ENCODE measurements at places on chromosomes 5 and 9. TPM values are rescaled to one million over a fixed set of nuclear protein-coding genes. Genes with fewer than 3 reads are reported as not detected.

DNA sequence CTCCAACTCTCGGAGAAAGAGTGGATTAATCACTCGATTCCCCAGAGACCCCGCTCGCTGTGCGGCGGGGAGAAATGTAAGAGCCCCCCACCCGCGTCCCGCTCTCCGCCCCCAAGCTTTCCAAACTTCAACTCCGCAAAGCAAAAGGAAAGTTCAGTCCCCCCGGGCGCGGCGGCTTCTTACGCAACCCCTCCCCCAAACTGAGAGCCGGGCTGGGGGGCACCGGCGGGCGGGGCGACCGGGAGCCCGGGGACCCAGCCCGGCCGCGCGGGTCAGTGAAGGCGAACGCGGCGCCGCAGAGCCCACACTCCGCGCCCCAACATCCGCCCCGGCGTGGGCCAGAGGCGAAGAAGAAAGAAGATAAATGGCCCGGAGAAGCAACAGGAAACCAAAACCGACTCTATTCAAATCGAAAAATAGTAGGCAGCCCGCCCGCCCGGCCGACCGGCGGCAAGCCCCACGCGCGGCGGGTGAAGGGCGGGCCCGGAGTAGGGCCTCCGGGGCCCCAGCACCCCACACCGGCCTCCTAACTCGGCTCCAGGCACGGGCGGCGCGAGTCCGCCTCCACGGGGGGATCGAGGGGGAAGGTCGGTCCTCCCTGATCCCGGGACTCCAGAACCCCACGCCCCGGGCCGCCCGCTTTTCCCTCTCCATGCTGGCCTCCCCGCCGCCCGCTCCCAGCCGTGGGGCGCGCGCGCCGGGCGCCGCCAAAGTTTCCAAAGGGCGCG, 720 bp downstream of the NOTCH1 start:
- H3K4me1 ChIP-seq: peaks cover 77% of the 10 kb centered on the region
- peak overlapping the region; percentile 95 for H3K27ac ChIP-seq
- DNase-seq: peak; percentile 53
- peak overlapping the region; percentile 90 for H3K4me3 ChIP-seq
- no peaks in the 10 kb centered on the region for H3K36me3 ChIP-seq
- no peaks in the 10 kb centered on the region for H3K27me3 ChIP-seq

DNA sequence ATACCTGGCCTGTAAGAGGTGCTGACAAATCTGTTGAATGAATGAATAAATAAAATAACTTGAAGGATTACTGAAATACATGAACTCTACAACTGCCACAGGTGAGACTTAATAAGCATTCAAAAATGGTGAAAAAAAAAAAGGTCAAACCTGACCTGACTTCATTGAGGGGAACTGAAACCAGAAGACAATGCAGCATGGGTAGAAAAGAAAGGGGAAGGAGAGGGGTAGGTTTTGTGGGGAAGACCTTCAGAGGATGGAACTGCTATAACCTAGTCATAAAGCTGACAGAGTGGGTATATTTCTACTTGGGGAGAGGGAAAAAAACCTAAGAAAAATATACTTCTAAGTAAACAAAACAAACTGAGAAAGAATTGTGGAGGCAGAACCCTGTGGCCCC, 56.6 kb downstream of the RASEF start:
- no peaks in the 10 kb centered on the region for H3K27me3 ChIP-seq
- H3K36me3 ChIP-seq: no peaks in the 10 kb centered on the region
- no peaks in the 10 kb centered on the region for H3K4me1 ChIP-seq
- no peak overlapping the region for H3K4me3 ChIP-seq
- no peak for DNase-seq

DNA sequence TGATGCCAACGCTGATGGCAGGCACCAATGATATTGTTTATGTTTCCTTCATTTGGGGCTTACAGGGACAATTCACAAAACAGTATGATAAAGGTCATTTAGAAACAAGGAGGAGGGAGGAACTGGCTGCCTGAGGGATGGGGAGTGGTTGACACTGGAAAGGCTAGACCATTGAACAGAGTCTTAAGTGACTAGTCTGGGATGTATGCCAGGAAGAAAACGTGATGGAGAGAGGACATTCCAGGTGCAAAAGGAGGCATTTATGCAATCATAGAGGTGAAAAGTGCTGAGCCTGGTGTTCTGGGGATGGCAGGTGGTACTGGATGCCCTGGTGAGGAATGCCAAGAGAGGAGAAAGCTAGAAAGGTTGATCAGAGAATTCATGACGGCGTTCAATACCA, 153.4 kb downstream of the ZNF462 start:
- no peaks in the 10 kb centered on the region for H3K4me1 ChIP-seq
- H3K36me3 ChIP-seq: no peaks in the 10 kb centered on the region
- no peak overlapping the region for H3K4me3 ChIP-seq
- H3K27me3 ChIP-seq: peaks cover 2% of the 10 kb centered on the region
- no peak overlapping the region for H3K27ac ChIP-seq
- DNase-seq: no peak

DNA sequence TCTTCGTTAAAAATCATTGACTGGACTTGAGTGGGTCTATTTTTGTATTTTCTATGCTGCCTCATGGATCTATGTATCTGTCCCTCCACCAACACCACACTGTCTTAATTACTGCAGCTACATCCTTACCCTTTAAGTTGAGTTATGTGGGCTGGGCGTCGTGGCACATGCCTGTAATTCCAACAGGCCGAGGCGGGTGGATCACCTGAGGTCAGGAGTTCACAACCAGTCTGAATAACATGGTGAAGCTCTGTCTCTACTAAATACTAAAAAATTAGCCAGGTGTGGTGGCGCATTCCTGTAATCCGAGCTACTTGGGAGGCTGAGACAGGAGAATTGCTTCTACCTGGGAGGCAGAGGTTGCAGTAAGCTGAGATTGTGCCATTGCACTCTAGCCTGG, 48.2 kb downstream of the XRCC4 start:
- no peak overlapping the region for H3K4me3 ChIP-seq
- no peaks in the 10 kb centered on the region for H3K36me3 ChIP-seq
- no peaks in the 10 kb centered on the region for H3K27me3 ChIP-seq
- H3K4me1 ChIP-seq: peaks cover 10% of the 10 kb centered on the region
- DNase-seq: no peak
- H3K27ac ChIP-seq: no peak overlapping the region

DNA sequence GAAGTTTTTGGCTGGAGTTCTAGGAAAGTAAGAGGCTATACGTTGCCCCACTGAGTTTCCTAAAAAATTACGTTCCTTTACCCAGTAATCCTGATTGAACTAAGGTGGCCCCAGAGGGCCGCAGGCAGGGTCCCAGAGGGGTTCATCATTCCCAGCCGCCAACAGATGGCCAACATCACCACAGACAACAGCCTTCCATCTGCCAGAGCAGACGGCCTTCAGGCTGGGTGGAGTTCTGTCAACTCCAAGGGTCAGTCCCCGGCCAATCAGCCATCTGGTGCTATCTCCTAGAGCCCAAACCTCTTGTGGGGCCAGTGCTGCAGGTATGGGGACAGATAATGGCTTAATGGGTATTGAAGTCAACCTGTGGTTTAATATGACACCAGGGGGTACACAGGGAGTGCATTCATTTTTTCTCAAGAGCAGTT, 30.4 kb downstream of the TBC1D2 start:
- DNase-seq: no peak
- no peaks in the 10 kb centered on the region for H3K27me3 ChIP-seq
- no peaks in the 10 kb centered on the region for H3K36me3 ChIP-seq
- H3K4me3 ChIP-seq: no peak overlapping the region
- H3K4me1 ChIP-seq: peaks cover 13% of the 10 kb centered on the region
- H3K27ac ChIP-seq: no peak overlapping the region

- no peak overlapping the region for H3K4me3 ChIP-seq
- H3K27ac ChIP-seq: no peak overlapping the region
- DNase-seq: no peak
- H3K36me3 ChIP-seq: no peaks in the 10 kb centered on the region
These were observed 76.3 kb downstream of the CERT1 start for GRCh38 chr5:75435096-75435495.

DNA sequence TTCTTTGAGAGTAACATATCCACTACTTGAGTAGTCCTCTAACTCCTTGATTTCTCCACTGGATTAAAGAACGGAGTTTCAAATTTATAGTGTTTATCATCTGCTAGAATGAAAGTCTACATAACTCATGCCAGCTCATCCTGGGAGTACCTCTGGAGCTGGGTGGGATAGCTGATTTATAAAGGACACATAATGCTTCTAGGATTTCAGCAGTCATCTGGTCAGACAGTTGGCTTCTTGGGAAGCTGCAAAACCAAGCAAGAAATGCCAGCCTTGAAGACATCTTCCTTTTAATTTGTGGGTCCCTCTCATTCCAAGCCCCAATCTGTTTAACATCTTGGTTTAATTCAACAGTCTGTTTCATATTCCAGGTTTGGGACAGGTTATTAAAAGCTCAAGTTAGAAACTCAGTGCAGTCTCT, 3.2 kb downstream of the GALNT10 start:
- H3K4me1 ChIP-seq: peaks cover 40% of the 10 kb centered on the region
- no peak for DNase-seq
- no peak overlapping the region for H3K27ac ChIP-seq
- no peaks in the 10 kb centered on the region for H3K27me3 ChIP-seq

DNA sequence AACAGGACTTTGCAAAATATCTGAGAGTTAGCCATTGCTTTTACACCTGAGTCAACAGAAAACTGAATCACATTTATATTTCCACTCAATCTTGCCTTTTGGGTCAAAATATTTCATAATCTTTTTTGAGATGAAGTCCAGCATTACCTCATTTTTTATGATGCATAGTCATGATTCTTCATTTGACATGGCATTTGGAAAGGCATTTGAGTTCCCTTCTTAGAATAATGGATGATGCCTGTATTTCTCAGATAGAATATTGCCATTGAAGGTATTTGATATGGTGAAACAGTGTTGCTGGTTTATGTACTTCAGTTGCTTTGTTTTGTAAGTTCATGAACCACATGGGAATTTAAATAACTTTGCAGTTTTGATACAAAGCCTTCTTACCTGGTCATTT, 180.4 kb downstream of the PRR16 start:
- H3K36me3 ChIP-seq: no peaks in the 10 kb centered on the region
- no peaks in the 10 kb centered on the region for H3K4me1 ChIP-seq
- DNase-seq: no peak
- no peak overlapping the region for H3K27ac ChIP-seq

DNA sequence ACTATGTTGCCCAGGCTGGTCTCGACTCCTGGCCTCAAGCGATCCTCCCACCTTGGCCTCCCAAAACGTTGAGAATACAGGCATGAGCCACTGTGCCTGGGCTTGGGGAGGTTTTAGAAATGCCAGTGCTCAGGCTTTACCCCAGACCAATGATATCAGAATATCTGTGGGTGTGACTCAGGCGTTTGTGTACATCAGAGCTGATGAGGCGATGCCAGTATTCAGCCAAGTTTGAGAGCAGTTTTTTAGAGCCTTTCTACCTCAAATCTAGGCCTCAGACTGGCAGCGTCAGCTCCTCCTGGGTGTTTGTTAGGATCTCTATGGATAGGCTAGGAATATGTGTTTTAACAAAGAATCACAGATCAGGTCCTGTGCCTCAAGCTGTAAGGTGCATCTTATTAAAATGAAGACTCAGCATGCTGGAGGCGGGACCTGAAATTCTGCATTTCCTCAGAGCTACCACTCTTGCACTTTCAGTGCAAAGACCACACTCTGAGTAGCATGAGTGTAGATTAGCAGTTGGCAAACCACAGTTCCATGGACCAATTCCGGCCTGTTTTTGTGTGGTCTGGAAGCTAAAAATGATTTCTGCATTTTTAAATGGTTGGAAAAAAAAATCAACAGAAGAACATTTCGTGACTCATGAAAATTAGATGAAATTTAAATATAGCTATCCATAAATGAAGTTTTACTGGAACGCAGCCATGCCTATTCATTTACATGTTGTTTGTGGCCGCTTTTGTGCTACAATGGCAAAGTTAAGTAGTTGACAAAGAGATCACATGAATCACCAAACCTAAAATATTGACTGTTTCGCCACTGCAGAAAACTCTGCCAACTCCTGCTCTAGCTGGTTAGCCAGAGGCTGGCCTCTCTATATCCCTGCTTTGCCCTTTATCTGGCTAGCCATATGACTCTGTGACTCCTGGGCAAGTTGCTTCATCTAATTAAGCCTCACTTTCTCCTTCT, 92.2 kb downstream of the KLF4 start:
- DNase-seq: no peak
- no peaks in the 10 kb centered on the region for H3K4me1 ChIP-seq
- no peak overlapping the region for H3K4me3 ChIP-seq
- no peaks in the 10 kb centered on the region for H3K36me3 ChIP-seq
- H3K27me3 ChIP-seq: no peaks in the 10 kb centered on the region

The ORM2 gene
- total RNA-seq: not detected

The RANBP6 gene
- total RNA-seq: 6.6 TPM

The NOXA1 gene
- total RNA-seq: 12.9 TPM

The LMX1B gene
- not detected for total RNA-seq

The FOXD4L6 gene
- total RNA-seq: not detected

The ZNF462 gene
- 4.7 TPM for total RNA-seq

The RMND5B gene
- 49.8 TPM for total RNA-seq

The PCDHB4 gene
- 3.3 TPM for total RNA-seq

The COQ4 gene
- 89.7 TPM for total RNA-seq
